ENCODE measurements at places on chromosomes 2 and 18. TPM values are rescaled to one million over a fixed set of nuclear protein-coding genes. Genes with fewer than 3 reads are reported as not detected.
A peak's percentile ranks its signal among the peaks of the same experiment; 100 is the strongest.

GRCh38 chr2:234071664-234072063 is 21.2 kb downstream of the SPP2 start:
- DNase-seq: no peak
- no peak overlapping the region for H3K27ac ChIP-seq

GRCh38 chr2:95158441-95158840 is 1.2 kb downstream of the ZNF514 start:
- peaks cover 18% of the 10 kb centered on the region for H3K36me3 ChIP-seq
- H3K27me3 ChIP-seq: no peaks in the 10 kb centered on the region
- no peak for DNase-seq
- no peak overlapping the region for H3K27ac ChIP-seq

- no peak overlapping the region for H3K27ac ChIP-seq
- no peak for DNase-seq
- H3K27me3 ChIP-seq: no peaks in the 10 kb centered on the region
- H3K4me3 ChIP-seq: no peak overlapping the region
- H3K36me3 ChIP-seq: no peaks in the 10 kb centered on the region
- peaks cover 65% of the 10 kb centered on the region for H3K4me1 ChIP-seq
Measured at GRCh38 chr2:62201307-62201706, 5.4 kb downstream of the B3GNT2 start.

The ERBB4 gene
- total RNA-seq: not detected

GRCh38 chr18:57579934-57580333 is 6.6 kb downstream of the FECH start:
- H3K4me3 ChIP-seq: no peak overlapping the region
- H3K27ac ChIP-seq: no peak overlapping the region
- DNase-seq: no peak

The LANCL1 gene
- 22.4 TPM for total RNA-seq

DNA sequence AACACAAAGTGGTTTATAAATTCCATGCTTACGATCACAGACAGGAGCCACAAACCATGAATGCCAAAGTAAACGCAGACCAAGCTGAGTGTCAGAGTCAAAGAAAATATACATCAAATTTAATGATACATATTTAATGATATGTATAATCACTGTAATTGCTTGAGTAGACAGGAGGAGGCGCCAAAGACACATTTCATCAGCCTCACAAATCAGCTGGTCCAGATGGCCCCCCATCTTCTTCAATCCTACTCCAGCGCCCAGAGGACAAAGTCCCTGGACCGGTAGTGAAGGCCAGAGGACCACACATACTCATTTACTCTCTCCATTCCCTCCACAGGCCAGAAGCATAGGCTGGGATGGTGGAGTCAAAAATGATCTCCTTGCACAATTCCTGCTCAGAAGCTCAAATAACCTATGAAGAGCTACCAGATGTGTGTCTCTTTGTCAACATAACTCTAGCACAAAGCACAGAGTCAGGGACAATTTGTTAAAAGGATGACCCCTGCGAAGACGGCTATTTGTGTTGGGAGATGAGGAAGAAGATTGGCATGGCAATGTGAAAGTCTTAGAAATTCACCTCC is 149.3 kb upstream of the PGAP1 start:
- H3K4me3 ChIP-seq: no peak overlapping the region
- no peak overlapping the region for H3K27ac ChIP-seq
- H3K36me3 ChIP-seq: peaks cover 89% of the 10 kb centered on the region
- no peaks in the 10 kb centered on the region for H3K27me3 ChIP-seq

GRCh38 chr2:10659898-10660568 is 29.7 kb downstream of the NOL10 start:
- DNase-seq: peak; percentile 6
- no peaks in the 10 kb centered on the region for H3K27me3 ChIP-seq
- no peak overlapping the region for H3K4me3 ChIP-seq
- no peaks in the 10 kb centered on the region for H3K4me1 ChIP-seq
- H3K36me3 ChIP-seq: peaks cover 66% of the 10 kb centered on the region
- no peak overlapping the region for H3K27ac ChIP-seq

- H3K27ac ChIP-seq: no peak overlapping the region
- H3K36me3 ChIP-seq: no peaks in the 10 kb centered on the region
- H3K4me1 ChIP-seq: no peaks in the 10 kb centered on the region
Measured at GRCh38 chr18:56381196-56381595, 257.2 kb downstream of the TXNL1 start.

All from CD4-positive, alpha-beta T cell (primary cell).